ENCODE measurements at places on chromosomes 12 and 14.
A peak's percentile ranks its signal among the peaks of the same experiment; 100 is the strongest.

DNA sequence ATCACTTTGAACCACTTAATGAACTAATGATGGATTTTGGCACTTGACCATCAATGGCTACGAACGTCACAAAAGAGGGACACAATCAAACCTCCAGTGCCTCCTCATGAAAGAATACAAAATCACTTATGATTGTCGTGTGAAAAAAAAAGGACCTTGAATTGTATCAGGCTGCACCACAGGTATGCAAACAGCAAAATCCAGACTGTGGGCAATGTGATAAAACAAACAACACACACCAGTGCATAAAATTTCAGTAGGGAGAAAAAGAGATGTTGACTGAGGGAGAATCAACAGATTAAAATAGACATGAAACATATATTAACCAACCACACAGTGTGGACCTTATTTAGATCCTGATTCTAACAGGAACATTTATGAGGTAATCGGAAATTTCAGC is 2.6 kb downstream of the TSPAN8 start:
- DNase-seq, result no peak

- no peak for DNase-seq
Observed at GRCh38 chr12:47311568-47311967, 231.8 kb upstream of the AMIGO2 start.

- peak; percentile 68 for DNase-seq
Observed at GRCh38 chr12:9344541-9344940, 136.3 kb upstream of the PZP start.

- peak; percentile 46 for DNase-seq
Observed at GRCh38 chr12:114812858-114813761, 129.1 kb upstream of the TBX3 start.

DNA sequence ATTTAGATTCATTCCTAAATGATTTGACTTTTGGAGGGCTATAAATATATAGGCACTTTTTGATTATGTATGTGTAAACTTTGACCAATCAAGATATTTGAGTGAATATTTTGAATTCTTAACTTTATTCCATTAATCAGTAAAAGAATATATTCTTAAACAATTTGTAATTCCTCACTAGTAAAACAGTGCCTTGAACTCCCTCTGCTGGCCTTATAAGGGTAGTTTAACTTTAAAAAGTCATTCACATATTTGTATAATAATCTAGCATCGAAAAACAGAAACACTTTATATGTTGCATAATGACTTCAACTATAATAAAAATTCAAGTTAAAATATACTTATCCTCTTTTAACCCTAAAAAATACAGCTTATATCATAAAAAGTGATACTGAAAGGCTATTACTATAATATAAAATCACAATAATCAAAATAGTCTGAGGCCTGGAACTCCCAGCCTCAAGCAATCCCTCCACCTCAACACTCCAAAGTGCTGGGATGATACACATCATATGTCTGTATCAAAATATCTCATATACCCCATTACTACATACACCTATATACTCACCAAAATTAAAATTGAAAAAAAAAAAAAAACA is 31.2 kb downstream of the CCDC59 start:
- peak; percentile 13 for DNase-seq

DNA sequence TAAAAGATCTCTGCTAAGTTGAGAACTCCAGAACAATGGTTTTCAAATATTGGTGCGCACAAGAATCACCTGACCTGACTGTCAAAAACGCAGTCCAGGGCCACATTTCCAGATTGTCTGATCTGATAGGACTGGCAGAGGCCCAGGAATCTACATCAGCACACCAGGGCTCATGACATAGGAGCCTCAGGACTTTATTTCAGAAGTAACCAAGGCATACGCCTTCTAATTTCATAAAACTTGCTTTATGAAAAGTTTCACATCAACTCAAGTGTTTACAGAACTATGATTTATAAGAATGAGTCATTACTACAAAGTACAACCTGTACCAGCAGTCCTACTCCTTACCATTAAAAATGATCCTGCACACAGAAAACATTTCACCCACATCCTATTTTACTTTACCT is 47.7 kb upstream of the PTPRO start:
- no peak for DNase-seq

- DNase-seq, result no peak
Observed at GRCh38 chr12:132386926-132387497, 57.6 kb upstream of the GALNT9 start.

DNA sequence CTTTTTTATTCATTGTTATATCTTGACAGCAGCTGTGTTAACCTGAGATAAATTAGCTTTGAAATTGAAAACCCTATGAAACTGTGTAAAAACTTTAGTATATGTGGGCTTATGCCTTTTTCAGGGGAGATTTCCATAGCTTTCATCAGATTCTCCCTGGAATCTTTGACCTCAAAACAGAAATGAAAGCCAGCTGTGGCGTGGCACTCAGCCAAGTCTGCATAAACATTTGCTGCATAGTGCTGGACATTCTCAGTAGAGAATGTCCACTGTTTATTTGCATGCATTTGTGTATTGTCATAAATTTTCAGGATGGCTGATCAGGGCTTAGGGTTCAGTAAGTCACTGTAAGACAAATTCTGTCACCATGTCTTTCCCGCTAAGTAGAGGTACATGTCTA is 115.3 kb upstream of the NAP1L1 start:
- peak; percentile 76 for DNase-seq

DNA sequence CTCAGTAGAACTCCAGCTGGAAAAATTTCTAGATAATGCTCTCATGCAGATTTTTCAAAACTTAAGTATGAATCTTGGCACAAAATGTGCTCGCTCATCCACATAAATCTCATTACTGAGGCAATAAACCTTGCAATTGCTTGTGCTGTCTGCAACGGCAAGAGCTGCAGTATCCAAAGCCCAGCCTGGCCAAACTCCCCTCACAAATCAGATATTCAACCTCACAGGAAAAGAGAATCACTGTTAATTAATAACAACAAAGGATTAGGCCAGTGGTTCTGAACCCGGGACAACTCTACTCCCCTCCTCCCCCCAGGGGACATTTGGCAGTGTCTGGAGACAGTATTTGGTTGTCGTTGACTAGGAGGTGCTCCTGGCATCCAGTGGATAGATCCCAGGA is 19.2 kb upstream of the CORO1C start:
- peak; percentile 48 for DNase-seq

DNA sequence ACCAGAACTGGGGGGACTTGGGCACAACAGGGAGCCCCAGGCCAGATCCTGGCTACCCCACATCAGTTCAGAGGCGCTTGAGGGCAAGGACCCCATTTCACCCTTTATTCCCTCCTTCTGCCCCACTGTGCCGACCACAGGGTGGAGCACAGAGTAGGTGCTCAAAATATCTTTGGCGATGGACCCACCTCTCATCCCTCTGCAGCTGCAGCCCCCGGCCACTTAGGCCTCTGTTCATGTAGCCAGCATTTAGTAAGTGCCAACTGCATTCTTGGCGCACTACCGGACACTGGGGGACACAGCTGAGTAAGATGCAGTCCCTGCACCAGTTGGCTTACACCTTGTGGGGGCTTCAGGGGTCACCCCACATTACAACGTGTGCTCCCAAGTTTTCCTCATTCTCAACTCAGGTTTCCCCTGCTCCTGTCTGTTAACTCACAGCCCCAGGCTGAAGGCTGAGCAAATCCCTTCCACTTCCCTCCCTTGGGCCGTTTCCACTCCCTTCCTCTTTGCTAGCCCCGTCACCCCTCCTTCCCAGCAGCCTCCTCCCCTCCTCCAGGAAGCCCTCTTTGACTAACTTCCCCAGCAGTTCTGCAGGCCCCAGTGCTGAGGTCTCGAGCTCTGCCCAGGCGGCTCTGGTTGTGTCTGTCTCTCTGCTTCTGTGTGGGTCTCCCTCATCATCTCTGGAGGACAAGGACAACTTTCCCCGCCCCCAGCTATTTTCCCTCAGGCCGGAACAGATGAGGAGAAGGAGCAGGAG is 26.5 kb downstream of the KRT80 start:
- DNase-seq, result no peak

DNA sequence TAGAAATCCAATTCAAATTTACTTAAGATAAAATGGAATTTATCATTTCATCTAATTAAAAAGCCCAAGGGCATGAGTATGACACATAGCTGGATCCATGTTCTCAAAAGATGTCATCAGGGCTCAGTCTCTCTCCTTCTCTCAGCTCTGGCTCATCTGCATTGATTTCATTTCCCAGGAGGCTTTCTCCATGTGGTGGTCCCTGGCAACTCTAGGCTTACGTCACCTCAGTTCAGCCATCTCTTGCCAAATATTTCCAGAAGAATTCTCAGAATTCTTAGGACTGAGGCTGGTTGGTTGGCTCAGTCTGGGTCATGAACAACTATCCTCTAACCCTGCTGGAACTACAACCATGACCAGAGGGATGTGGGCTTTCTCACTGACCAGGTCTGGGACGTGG is 65.3 kb downstream of the FOS start:
- DNase-seq, result peak; percentile 26

DNA sequence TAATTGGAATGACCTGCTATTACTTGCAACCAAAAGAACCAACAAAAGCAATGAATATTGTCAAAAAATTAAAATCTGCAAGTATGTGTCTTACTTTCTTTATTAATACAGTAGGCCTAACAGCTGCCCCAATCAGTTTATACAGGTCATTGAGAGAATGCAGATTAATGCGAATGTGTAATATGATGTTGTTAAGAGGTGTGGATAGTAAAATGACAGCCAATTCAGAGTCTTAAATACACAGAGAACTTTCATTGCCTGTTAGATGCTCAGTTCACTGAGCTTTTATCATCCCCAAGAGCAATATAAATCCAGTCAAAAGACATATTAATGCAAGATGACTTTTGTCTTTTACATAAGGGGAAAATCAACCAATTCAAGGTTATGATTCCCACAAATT is 58.7 kb downstream of the STXBP6 start:
- no peak for DNase-seq

DNA sequence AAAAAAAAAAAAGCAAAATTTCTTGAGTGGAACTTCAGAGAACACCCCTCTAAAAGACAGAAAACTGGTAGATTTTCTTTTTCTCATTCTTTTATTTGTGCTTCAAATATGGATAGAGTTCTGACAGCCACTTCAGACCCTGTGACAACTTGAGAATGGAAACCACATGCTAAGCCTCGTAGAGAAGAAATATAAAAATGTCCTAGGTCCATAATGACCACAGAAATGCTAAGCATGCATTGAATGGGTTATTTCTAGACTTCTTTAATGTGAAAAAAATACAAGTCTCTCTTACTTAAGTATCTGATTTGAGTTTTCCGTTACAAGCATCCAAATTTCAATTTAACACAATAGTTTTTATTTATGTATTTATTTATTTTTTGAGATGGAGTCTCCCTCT is 28.3 kb upstream of the DIO2 start:
- DNase-seq, result no peak

- DNase-seq, result peak; percentile 72
Observed at GRCh38 chr12:52230364-52231281, 2.4 kb upstream of the KRT7 start.

- no peak for DNase-seq
Observed at GRCh38 chr12:84704856-84705255, 207.7 kb downstream of the SLC6A15 start.

DNA sequence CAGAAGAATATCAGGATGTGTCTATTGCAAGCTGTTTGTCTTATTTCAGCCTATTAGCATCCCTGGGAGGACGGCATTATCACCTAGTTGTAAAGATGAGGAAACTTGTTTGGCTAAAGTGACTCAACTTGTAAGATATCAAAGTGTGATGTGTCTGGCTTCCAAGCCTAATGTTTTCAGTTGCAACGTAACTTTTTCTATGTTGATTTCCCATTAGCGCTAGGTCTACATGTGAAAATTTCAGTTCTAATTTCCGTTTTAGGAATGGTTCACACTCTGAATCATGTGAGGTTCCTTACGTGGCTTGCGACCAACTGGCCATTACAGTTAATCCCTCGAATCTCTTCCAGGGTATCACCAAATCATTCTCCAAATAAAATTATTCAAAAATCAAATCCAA is 58.0 kb downstream of the LLPH start:
- no peak for DNase-seq

GRCh38 chr14:68018598-68018997 is 199.0 kb downstream of the RAD51B start:
- DNase-seq, result no peak

- DNase-seq, result no peak
Observed at GRCh38 chr12:69932676-69933552, 107.9 kb downstream of the MYRFL start.

DNA sequence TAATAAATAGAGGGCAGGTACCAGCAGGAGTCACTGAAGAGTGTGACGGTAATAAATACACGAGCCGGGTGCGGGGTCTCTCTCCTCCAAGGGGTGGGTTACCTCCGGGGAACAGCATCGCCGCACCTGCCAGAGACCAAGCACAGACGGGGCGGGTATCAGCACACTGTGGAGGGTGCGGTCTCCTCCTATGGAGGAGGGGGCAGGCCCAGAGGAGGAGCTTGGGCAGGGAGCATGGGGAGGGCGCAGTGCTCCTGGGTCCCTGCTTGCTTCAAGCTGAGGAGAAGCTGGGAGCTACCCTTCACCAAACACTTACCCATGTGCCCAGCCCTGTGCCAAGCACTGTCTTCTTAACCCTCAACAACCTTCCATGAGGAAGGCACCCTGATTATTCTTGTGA is 12.8 kb downstream of the PGF start:
- no peak for DNase-seq

DNA sequence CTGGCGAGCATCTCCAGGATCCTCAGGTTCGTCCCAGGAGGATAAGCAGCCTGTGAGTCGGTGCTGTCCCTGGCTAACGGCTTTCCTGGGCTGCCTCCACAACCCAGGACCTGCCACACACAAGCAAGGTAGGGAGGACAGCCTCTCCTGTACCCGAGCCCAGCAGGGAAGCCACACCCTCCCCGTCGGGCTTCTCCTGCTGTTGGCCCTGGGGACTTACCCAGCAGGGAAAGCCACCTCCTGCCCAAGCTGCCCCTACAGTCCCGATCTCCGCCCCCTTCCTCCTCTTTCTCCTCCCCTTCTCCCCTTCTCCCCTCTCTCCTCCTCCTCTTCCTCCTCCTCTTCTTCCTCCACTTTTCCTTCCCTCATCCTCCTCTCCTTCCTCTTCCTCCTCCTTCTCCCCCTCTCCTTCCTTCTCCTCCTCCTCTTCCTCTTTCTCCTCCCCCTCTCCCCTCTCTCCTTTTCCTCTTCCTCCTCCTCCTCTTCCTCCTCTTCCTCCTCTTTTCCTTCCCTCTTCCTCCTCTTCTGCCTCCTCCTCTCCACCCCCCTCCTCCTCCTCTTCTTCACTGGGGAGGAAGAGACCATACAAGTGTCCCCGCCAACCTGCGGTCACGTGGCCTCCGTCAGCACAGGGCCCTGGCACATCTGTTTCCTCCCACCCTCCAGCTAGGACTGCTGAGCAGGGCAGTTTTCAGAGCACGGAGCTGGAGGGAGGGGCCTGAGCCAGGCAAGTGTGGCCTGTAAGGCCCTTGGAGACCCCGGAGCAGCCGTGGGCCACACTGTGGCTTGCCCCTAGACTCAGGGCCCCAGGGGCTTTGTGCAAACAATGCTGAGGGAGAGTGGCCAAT is 17.3 kb upstream of the RFLNA start:
- no peak for DNase-seq

DNA sequence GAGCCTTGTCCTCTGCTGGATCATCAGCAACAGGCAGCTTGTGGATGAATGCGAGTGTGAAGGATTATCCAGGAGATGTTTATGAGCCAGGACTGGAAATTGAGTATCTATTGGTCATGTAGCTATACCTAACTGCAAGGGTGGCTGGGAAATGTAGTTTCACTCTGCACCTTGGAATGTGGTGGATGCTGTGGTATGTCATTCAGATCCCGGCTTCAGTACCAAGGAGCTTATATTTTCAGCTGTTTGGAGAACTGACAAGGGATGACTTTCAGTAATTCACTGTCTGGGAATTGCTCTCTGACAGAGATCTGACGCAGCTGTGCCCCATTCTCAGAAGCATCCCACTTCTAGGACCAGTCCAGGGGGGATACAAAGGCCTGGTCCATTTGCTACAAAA is 792.3 kb upstream of the NOVA1 start:
- no peak for DNase-seq

GRCh38 chr14:103121846-103122584 is 1.2 kb upstream of the TNFAIP2 start:
- DNase-seq, result peak; percentile 80
